Activated CD8-positive, alpha-beta memory T cell treated with anti-CD3 and anti-CD28 coated beads for 48 hours (primary cell): ENCODE measurements at places on chromosomes 16 and 17.

- DNase-seq: no peak
These were observed 1.6 kb upstream of the DUSP14 start for GRCh38 chr17:37488009-37488604.

GRCh38 chr17:80456465-80457235 is 19.8 kb downstream of the NPTX1 start:
- DNase-seq: no peak

DNA sequence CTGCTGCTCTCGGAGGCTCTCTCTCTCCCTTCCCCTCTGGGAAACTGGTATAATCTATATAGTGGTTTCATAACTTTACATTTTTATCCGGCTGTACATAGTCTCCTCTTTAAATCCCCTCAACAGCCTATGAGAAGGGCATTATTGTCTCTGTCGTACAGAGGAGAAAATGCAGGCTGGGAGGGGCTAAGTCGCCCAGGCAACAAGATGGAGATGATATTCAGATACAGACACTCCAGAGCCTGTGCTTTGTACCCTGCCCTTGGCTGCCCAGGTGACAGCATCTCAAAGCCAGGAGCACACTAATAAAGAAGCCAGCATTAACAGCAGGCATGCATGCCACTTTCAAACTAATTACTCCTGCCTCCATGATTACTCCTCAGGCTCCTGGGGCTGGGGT is 4.7 kb upstream of the EIF1 start:
- DNase-seq: no peak

DNA sequence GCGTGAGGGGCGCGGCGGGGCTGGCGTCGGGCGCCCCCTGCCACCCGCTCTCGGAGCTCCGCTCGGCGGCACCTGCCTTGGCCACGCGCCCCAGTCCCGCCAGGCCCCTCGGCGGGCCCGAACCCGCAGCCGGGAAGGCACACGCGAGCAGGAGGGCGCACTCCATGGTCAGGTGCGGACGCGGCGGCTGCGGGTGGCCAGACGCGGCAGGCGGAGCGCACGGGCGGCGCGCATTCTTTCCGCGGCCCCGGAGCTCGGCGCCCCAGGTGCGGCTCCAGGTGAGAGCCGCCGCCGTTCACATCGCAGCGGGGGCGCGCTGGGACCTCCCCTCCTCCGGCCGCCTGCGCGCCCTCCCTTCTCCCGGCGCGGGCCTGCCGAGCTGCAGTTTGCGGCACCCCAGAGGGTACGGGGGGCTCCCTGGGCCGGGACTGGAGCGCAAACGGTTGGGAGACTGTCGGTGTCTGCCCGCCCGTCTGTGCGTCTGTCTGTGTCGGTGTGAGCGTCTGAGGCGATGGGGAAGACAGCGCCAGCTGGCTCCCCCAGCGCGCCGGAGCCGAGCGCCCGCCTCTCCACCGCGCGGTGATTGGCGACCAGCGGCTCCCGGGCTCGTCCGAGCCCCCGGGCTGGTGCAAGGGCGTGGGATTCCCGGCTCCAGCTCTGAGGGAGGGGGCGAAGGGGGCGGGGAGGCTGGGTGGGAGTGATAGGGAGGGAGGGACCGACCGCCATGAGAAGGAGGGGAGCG is at the start of gene ADAMTS18:
Gene ADAMTS18 (minus strand): TSS at position 505 of the 742 bp plus-strand sequence. CDS start 339 bp downstream, at position 166.
- no peak for DNase-seq

DNA sequence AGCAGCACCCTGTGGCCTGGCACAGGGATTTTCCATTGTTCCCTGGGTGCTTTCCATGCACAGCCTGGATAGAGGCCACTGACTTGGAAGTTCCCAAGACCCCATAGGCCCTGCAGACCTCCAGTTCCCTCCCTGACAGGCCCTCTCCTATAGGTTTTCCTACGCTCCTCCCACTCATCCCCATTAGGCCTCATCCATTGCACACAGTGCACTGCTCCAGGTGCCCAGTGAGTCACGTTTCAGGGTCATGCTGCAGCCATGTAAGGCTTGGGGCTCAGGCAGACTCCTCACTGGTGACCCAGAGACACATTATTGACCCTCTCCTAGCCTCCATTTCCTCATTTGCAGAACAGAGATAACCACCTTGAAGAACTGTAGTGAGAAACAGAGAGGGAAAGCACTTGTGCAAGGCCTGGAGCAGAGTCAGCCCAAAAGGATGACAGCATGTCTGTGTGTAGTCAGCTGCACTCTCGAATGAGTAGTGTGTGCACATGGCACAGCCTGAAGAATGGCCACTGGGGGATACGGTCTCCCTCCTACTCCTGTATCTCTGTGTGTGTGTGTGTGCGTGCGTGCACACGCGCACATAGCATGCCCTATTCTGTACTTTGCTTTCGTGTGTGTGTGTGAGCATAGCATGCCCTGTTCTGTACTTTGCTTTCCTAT is 26.8 kb downstream of the DRC3 start:
- no peak for DNase-seq

DNA sequence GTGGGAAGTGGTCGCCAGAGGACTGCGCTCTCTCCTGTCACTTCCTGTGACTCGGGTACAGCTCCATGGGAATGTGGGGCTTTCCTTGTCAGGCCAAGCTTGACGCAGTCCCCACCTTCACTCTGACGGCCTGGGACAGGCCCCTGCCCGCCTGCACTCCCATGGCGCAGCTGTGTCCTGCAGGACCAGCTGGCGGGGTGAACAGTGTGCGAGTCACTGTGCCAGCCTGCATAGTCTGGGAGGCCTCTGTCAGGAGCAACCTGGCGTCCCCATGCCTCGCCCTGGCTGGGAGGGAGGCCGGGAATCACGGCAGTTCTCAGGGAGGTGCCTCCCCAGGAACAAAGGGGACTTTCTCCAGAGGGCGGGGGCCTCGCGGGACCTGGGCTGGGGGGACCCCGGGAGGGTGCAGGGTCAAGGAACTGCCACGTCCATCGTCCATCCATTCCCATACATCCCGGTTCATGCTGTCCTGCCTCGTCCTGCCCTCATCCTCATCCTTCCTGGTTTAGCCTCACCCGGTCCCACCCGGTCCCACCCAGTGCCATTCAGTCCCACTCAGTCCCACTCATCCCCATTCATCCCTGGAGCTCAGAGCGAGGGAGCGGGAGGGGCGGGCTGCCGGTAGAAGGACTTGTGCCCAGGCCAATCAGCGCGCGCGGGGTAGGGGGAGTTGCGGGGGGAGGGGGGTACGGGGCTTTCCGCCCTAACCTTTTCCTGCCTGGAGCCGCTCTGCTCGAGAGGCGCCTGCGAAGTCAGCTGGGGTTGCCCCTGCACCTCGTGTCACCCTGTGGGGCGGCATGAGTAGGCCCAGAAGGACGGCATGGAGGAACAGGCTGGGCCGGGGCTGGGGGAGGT is 13.4 kb downstream of the FLYWCH1 start:
- DNase-seq: no peak

DNA sequence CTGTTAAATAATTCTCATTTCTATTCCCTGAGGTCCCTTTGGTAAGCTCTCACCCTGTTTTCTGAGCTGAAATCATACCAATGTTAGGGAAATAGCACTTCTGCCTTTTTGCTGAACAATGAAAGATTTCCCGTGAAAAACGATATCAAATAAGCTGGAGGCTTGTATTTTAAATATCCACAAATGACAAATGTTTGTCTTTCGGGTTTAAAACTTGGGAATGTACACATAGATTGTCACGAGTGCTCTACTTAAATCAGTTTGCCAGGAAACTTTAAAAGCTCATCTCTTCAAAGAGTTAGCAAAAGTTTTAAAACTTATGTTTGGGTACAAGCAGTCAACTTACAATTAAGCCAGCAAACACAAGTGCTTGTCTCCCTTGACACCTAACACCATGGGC is 393.5 kb upstream of the MON1B start:
- no peak for DNase-seq

DNA sequence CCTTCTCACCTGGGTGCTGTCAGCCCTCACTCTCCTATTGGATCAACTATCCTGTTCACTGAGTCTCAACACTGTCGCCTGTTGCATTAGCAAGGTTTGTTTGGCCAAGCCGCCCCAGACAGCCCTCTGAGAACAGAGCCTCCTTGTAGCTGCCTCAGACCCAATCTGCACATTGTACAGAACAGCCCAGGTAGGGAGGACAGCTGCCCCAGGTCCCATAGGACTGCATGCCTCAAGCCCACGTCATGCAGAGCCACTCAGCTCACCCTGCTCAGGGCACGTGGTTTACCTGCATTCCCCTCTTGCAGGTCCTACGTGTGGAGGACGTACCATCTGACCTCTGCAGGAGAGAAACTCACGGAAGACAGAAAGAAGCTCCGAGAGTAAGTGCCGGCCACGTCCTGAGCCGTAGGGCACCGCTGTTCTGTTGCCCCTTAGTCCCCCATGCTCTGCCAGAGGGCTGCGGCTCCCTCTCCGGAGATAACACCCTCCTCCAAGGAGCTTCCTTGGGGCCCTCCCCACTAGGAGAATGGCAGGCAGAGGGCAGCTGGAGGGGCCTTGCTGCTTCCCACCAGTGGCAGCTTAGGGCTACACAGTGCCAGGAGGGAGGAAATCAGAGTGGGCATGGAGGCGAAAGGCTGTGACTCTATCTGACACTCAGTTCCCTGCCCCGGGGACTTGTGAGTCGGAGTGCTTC is 2.8 kb downstream of the SNRNP25 start:
- DNase-seq: no peak

GRCh38 chr17:2238432-2239169 is 65.0 kb downstream of the SMG6 start:
- DNase-seq: no peak

GRCh38 chr16:5709889-5710288 is 612.3 kb upstream of the EEF2KMT start:
- DNase-seq: no peak

- no peak for DNase-seq
These were observed 73.2 kb downstream of the CMIP start for GRCh38 chr16:81517629-81518438.

- no peak for DNase-seq
These were observed 163.8 kb upstream of the CACNG5 start for GRCh38 chr17:66671156-66671555.

DNA sequence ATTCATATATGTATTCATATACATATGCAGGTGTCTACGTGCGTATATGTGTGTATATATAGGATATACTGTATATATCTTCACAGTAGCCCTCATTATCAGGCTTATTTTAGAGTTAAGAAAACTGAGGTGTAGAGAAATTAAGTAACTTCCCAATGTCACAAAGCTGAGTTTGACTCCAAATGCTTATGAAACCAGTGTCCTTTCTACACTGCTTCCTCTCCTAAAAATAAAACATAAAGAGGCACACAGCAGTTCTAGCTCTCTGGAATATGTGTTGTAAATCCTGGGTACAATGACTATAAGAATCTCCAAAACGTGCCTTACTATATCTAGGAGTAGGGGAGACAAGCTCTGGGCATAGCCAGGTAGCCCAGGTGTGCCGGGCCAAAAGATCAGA is 40.0 kb upstream of the CCL1 start:
- no peak for DNase-seq
